Heart right ventricle (tissue), 16 donors: ENCODE measurements at places on chromosomes 16 and 17. TPM values are rescaled to one million over a fixed set of nuclear protein-coding genes. Genes with fewer than 3 reads are reported as not detected.

GRCh38 chr16:63625126-63625525 lies 1496.7 kb downstream of the CDH11 start:
- DNase-seq = no peak

GRCh38 chr17:79831265-79832217 lies 7.7 kb downstream of the CBX4 start:
- peak; percentile 73 for DNase-seq

DNA sequence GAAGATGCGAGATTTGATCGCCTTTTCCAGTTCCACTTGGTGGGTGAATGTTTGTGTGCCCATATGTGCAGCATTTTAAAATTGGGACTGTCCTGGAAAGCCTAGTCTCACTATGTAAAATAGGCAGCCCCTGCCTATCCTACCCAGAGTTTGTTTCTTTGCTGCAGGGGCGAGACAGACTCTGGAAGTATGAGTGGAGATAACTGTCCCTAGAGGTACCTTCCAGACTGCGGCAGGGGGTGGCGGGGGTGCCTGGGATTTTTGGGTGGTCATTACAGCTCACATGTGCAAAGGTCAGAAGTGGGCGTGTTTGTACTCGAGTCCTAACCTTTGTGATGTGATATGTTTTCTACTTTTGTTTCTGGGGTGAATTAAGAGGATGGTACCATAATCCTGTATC lies 36.6 kb downstream of the MPRIP start:
- no peak for DNase-seq

DNA sequence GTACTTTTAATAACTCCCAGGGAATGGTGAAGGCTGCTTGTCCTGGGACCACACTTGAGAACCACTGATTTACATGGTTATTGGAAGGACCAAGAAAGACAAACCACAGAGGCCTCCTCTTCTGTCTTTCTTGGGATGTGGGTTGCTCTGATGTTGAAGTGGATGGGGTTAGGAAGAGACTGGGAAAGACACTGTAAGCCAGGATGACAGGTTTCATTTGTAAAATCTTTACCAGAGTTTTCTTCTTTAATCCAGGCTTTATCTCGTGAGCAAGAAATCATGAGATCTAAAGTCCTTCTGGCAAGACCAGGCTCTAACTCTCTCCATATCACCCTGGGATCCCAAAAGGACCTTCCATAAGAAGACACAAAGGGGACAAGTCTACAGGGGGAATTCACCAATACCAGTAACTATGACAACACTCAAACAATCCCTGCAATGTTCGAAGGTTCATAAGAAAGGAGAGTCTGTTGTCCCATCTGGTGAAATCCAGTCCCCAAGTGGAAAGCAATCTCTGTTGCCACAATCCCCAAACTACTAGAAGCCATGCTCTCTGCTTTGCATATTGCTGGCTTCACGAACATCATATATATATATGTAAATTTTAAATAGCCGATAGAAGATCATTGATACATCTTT lies 44.8 kb upstream of the CDRT4 start:
- no peak for DNase-seq

GRCh38 chr17:73068322-73069153 lies 23.9 kb downstream of the SLC39A11 start:
- no peak for DNase-seq

DNA sequence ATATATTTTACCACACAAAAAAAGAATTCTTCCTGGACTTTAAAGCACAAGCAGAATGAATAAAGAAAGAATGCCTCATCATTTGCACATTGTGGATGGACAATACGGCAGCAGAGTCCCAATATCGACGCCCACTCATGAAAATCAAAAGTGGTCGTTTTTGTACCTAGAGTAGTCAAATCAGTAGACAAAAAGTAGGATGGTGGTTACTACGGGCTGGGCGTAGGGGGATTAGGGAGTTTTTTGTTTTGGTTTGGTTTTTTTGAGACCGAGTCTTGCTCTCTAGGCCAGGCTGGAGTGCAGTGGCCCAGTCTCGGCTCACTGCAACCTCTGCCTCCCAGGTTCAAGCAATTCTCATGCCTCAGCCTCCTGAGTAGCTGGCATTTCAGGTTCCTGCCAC lies 8.6 kb upstream of the CENPV start:
- no peak for DNase-seq

DNA sequence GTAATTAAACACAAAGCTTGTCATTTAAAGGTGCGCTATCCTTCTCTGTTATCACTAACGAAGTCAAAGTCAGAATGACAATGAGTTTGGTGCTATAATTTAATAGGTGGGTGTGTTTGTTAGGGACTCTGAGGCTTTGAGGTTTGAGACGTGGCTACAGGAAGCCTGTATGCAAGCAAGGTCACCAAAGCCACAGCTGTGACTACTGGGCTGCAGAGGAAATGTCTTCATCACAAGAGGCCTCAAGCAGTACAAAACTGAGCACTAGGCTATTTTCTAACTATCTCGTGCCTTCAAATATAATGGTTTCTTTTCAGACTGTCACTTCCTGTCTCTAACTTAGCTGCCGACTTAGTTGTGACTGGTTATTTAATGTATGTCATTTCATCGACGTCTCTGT lies 141.2 kb downstream of the AATF start:
- DNase-seq = no peak

DNA sequence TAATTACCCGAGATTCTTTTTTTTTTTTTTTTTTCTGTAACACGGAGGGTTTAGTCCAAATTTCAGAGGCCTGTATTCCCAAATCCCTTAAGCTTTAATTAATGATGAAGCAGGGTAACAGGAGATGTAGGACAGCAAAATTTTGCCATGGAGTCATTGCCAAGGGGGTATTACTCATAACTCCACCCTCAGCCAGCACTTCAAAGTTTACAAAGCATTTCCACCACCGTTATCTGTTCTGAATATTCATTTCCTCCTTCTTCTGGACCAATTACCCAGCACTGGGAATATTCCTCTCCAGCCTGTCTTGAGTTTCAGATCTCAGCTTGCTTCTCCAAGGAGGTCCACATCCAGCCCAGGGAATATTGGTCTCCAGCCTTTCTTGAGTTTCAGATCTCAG lies 747.5 kb upstream of the EEF2KMT start:
- DNase-seq = no peak

- DNase-seq = no peak
Measured at GRCh38 chr16:71532366-71532765, 6.1 kb downstream of the CHST4 start.

- DNase-seq = no peak
Measured at GRCh38 chr16:89401641-89402445, 88.5 kb downstream of the ANKRD11 start.

GRCh38 chr16:85564277-85565051 lies 48.7 kb upstream of the GSE1 start:
- DNase-seq = no peak

GRCh38 chr17:6526362-6527152 lies 29.8 kb downstream of the PITPNM3 start:
- no peak for DNase-seq

Gene TNP2
- polyA plus RNA-seq = not detected

Gene SOCS1
- 5.8 TPM for polyA plus RNA-seq

Gene HBZ
- 0.14 TPM for polyA plus RNA-seq

Gene CD68
- 40.0 TPM for polyA plus RNA-seq

Gene CTRB1
- polyA plus RNA-seq = 1.0 TPM

Gene TP53TG3F
- not detected for polyA plus RNA-seq

Gene SEZ6
- not detected for polyA plus RNA-seq

Gene MYL4
- polyA plus RNA-seq = 239 TPM

Gene TMEM114
- not detected for polyA plus RNA-seq

Gene MVP
- polyA plus RNA-seq = 50.9 TPM
